Activated T-cell treated with anti-CD3 and anti-CD28 coated beads, Interleukin-2, amount 50 U/mL, for 4 hours (primary cell): ENCODE measurements at places on chromosomes 7 and 10. TPM values are rescaled to one million over a fixed set of nuclear protein-coding genes. Genes with fewer than 3 reads are reported as not detected.

The DNAAF5 gene
- total RNA-seq, result 69.3 TPM

The OR2A1 gene
- not detected for total RNA-seq

The STOX1 gene
- 0.98 TPM for total RNA-seq

The MCU gene
- total RNA-seq, result 10.9 TPM

The MYOF gene
- 42.6 TPM for total RNA-seq

The NME8 gene
- total RNA-seq, result not detected

The CRTAC1 gene
- total RNA-seq, result not detected

The NPSR1 gene
- total RNA-seq, result not detected

The AKR1E2 gene
- total RNA-seq, result 3.8 TPM

The ABCB1 gene
- total RNA-seq, result 7.3 TPM

The LIPM gene
- total RNA-seq, result not detected

The KLF14 gene
- total RNA-seq, result not detected

The KAZALD1 gene
- total RNA-seq, result 0.19 TPM

The CELF2 gene
- 112 TPM for total RNA-seq

The CAMK2B gene
- 0.33 TPM for total RNA-seq

The SAMD8 gene
- 16.8 TPM for total RNA-seq

The GBX1 gene
- not detected for total RNA-seq

The POLR2J3 gene
- total RNA-seq, result 19.6 TPM

The PNLIPRP2 gene
- not detected for total RNA-seq

The CPA4 gene
- total RNA-seq, result 0.29 TPM

The FAM25A gene
- not detected for total RNA-seq

The SEMA3A gene
- total RNA-seq, result 0.11 TPM

The LIPJ gene
- total RNA-seq, result not detected

The HKDC1 gene
- total RNA-seq, result 0.54 TPM

The CLRN3 gene
- not detected for total RNA-seq

The ZNF394 gene
- 32.0 TPM for total RNA-seq

The ITGA8 gene
- not detected for total RNA-seq

The FZD1 gene
- 0.26 TPM for total RNA-seq

The LFNG gene
- total RNA-seq, result 17.7 TPM

The AKR1C4 gene
- total RNA-seq, result not detected

The VIPR2 gene
- total RNA-seq, result 0.14 TPM

The GPR22 gene
- total RNA-seq, result not detected

The IDI1 gene
- 46.8 TPM for total RNA-seq

The ARHGEF35 gene
- 2.6 TPM for total RNA-seq

The CFAP46 gene
- 0.53 TPM for total RNA-seq

The GPC2 gene
- total RNA-seq, result 4.2 TPM

The PLOD3 gene
- total RNA-seq, result 33.2 TPM

The NPY gene
- not detected for total RNA-seq

The CUZD1 gene
- 1.3 TPM for total RNA-seq

The FAM237B gene
- total RNA-seq, result not detected

The TUBAL3 gene
- total RNA-seq, result not detected
